Stimulated activated CD4-positive, alpha-beta T cell treated with anti-CD3 and anti-CD28 coated beads, Interleukin-2, amount 100 ng/mL, for 24 hours (primary cell): ENCODE measurements at places on chromosomes 16 and 17.

GRCh38 chr17:13921841-13922776 lies 147.2 kb upstream of the COX10 start:
- no peak for DNase-seq

- DNase-seq: no peak
Measured at GRCh38 chr17:41639492-41640473, 15.4 kb upstream of the KRT17 start.

- peak; percentile 53 for DNase-seq
Measured at GRCh38 chr16:88570691-88571092, 489 bp downstream of the ZC3H18 start.

DNA sequence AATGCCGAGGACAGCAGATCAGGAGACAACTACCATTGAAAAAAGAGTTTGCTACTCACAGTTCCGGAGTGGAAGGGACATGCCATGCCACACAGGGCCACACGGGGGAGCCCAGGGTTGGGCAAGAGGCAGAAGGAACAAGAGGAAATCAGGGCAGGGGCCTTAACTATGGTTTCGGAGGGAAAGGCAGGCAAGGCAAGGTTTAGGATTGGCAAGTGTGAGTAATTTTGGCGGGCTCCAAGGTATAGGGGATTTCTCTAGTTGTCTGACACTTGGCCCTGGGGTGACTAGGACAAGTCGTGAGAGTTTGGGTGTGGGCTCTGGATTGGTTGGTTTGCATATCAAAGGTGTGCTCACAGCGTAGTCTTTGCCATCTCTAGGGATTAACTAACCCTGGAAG lies 27.0 kb upstream of the NTN1 start:
- DNase-seq: peak; percentile 83

DNA sequence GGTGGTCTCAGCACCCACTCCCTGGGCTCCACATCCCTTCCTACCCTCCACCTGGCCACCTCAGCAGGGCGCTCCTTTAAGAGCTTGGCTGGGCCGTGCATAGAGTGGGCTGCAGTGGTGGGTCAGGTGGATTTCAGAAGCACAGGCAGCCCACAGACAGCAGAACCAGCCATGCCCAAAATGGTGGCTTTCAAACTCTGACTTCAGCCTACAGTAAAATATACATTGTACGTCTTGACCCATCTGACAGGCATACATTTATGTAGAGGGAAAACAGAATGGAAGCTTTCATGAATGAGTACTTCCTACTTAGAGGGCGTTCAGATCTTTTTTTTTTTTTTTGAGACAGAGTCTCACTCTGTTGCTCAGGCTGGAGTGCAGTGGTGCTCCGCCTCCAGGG lies 26.0 kb upstream of the LASP1NB start:
- no peak for DNase-seq

GRCh38 chr17:78882540-78883088 lies 20.4 kb downstream of the CEP295NL start:
- DNase-seq: no peak

DNA sequence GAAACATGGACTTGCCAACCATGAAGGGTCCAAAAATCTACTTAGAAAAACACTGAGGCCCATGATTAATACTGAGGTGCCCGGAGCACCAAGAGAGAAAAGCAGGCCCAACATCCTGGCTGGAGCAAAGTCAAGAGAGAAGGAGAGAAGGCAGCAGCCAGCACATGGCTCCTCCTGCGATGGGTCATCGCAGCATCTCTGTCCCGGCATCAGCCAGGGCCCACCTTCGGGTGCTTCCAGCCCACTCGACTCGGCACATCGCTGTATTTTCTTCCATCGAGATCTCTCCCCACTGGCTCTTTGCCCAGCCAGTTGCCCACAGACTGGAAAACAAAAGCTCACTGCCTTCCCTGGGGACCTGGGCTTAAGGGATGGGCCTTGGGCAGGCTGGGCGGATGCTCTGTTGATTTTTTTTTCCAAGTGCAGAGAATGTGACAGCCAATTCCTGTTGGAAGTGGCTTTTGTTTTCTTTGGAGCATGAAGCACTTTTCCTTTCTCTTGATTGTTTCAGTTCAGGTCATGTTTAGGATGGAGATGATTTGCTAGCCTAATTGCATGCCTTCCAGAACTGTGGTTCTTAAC lies 58.1 kb downstream of the CYB5B start:
- no peak for DNase-seq

- DNase-seq: no peak
Measured at GRCh38 chr16:66353055-66353454, 13.4 kb upstream of the CDH5 start.

DNA sequence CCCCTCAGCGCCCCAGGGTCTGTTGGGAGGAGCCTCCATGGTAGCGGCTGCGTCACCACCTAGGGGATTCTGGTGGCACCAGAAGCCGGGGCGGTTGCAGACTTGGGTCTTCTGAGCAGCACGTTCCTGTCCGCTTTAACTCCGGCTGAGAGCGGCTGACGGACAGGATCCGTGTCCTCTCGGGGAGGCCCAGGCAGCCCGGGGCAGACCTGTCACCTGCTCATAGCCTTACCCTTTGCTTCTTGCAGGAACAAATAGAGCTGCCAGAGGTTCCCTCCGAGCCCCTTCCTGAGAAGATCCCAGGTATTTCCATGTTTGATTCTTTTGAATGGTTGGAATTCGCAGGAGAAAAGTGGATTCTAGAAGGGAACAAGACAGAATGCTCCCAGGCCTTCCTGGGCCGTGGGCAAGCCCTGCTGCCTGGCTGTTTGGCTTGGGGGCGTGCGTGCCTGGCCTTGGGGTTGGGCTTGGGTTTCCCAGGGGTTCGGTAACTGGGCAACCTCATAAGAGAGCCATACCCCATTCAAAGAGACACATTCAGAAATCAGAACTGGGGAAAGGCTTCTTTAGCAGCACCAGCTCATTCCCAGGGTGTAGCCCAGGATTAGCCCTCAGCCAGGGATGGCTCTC lies 6.6 kb downstream of the CHMP6 start:
- DNase-seq: no peak

- no peak for DNase-seq
Measured at GRCh38 chr17:36730857-36731490, 129.6 kb downstream of the MRM1 start.

DNA sequence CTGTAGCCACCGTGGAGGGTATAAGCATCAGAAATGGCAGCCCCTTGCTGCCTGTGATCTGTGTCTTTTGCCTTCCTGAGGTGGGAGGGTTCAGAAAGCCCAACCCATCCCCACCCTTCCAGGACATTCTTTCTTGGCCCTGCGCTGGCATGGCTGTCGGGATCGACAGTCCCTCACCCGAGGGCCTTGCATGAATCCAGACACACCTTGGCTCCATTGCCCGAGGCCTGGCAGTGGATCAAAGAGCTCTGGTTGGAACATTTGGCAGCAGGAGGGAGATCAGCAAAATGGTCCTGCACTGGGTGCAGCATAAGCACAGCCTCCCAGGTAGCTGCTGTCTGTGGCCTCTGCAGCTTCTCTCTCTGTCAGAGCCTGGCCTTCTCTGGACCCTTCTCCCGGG lies 246.6 kb upstream of the MAF start:
- no peak for DNase-seq

GRCh38 chr17:34656801-34657200 lies 77.4 kb downstream of the TMEM132E start:
- no peak for DNase-seq

- DNase-seq: no peak
Measured at GRCh38 chr17:39104657-39105056, 46.8 kb downstream of the PLXDC1 start.

DNA sequence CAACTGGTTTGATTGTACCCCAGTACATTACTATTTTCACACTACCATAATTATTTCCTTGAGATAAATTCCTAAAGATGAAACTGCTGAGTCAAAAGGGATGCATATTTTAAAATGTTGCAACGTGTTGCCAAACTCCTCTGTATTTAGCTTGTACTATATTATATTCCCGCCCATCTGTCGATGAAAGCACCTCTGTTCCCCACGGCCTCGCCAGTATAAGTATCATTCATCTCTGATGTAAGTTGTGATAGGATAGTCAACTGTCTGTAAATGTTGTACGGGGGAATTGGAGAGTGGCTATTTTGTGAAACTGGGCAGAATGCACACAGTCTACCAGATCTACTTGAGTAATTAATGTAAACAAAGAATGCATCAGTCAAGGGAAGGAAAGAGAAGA lies 47.7 kb upstream of the TNRC6A start:
- no peak for DNase-seq

DNA sequence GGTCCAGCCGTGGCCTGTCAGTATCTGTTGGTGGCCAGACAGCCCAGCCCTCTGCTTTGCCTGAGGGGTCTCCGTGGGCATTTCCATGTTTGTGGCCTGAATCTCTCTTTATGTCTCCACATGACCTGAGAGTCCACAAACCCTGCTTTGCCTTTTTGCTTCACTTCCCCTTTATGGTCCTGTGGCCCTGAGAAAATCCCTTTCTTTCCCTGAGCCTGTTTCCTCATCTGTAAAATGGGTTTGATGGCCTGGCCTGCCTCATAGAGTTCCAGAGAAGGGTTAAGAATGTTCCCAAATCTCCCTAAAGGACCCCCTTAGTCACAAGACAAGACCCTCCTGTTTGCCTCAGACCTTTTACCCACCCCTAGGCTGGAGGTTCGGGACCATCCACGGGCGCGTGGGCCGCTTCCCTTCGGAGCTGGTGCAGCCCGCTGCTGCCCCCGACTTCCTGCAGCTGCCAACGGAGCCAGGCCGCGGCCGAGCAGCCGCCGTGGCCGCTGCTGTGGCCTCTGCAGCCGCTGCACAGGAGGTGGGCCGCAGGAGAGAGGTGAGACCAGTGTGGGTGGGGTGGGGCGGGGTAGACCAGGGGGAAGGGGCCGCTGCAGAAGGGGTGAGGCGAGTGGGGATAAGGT lies 26.2 kb upstream of the ALKBH5 start:
- DNase-seq: no peak

DNA sequence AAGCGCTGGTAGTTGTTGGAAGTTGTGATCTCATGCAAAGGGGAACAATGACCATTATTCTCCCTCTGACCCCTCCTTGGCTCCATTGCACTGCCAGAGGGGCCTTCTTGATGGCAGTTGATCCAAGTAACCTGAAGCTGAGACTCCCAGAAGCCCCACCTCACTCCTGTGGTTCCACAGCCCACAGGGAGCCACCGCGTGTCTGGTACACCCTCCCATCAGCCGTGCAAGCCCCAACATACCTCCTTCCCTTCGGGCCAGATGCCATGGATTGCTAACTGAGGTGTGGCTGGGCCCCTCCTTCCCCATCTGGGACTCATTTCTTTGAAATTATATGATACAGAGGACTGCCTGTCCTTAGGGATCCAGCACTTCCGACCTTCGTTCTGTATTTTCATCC lies 17.8 kb downstream of the SAP30BP start:
- no peak for DNase-seq

- DNase-seq: no peak
Measured at GRCh38 chr17:81470944-81471817, 41.4 kb downstream of the ACTG1 start.

- no peak for DNase-seq
Measured at GRCh38 chr17:33106525-33107165, 115.0 kb downstream of the SPACA3 start.

DNA sequence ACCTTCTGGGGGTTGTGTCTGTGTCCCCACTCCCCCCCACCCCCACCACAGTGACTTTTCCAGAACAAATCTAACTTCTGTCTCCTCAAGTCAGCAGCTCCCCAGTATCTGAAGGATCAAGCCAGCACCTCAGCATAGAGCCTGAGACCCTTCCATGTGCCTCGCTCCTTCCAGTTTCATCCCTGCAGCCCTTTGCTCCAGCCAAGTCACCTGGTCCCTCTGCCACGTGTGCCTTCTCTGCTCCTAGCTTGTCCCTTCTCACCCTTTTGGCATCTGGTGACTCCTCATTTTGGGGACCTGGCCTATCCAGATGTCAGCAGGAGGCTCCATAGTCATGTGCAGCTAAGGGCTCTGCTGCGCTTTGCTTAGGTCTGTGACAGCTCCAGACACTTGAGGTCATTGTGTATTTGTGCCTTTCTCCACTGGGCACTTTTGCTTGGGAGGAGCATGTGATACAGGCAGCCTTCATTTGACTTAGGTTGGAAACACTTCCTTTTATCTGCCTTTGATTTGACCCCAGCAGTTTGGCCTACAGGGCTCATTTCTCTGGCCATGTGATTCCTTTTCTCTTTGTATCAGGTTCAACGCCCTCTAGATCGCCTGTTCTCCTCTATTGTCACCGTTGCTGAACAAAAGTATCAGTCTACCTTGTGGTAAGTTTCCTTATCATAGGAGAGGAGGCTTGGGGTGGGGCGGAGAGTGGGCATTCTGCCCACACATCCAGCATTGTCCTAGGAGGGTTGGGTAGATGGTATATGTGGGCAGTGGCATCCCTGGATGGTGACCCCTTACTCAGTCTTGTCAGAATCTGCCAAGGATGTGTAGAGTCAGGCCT lies 7.1 kb upstream of the NFATC3 start:
- no peak for DNase-seq

GRCh38 chr16:57899771-57900661 lies 70.9 kb downstream of the CNGB1 start:
- DNase-seq: peak; percentile 82

DNA sequence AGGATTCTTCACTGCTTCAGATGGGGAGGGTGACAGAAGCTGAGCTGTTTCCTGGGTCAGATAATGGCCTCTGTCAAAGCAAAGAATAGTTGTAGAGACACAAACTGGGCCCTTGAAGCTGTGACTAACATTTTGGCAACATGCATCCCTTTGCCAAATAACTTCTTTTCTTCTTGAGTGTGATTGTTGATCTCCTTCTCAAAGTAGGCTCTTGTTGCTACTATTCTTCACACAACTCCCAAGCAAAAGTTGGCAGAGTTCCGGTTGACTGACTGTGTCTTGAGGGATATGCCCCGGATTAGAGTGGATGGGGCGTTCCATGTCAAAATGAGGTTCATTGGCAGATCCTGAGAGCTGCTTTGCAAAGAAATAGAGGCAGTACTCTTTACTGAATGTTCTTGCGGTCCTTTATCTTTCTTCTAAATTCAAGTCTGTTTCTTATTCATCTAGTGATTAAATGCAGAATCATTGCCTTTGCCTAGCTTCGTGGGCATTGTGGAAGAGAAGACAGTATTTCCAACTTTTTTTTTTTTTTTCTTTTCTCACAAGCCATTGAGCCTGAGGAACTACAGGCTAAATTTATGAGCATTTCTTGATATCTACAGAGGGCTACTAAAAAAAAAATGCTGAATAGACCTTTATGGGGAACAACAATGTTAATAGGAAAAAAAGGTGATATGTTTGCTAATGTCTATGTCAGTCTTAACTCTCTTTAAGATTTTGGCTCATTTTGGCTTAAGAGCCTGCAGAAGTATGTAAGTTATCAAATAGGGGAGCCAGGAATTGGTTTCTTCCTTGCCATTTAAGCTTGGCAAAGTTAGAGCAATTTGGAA lies 5.8 kb downstream of the WIPF2 start:
- DNase-seq: no peak

GRCh38 chr16:84925092-84925772 lies 86.1 kb downstream of the ZDHHC7 start:
- DNase-seq: peak; percentile 81

- no peak for DNase-seq
Measured at GRCh38 chr17:33288954-33289353, 4.1 kb downstream of the ASIC2 start.

GRCh38 chr17:75640556-75641119 lies 7.4 kb downstream of the SMIM5 start:
- DNase-seq: no peak
